NCI-H510A treated with DMSO at 0.1 percent for 48 hours (cell line): ENCODE measurements at places on chromosomes 12 and 14.

- no peak for DNase-seq
These were observed 196.5 kb upstream of the PZP start for GRCh38 chr12:9404469-9405260.

GRCh38 chr14:90513161-90514014, 116.6 kb downstream of the CALM1 start:
- DNase-seq = peak; percentile 97

DNA sequence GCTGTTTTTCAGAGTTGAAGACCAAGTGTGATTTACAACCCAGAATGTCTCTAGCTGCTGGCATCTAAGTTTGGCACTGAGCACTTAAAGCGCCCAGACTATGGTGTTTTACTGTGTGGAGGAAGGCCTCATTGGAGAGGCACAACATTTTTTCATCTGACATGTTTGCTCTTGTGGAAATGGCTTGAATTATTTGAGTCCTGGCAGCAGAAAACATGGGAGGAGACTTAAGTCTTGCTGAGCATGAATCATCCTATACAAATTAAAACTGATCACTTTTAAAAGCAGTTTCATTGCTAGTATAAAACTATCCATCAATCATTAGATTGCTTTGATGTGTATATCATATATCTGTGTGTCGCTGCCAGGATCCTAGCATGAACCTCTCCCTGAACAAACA, 85.9 kb upstream of the REP15 start:
- no peak for DNase-seq

GRCh38 chr12:103903993-103904392, 26.2 kb upstream of the HSP90B1 start:
- no peak for DNase-seq

DNA sequence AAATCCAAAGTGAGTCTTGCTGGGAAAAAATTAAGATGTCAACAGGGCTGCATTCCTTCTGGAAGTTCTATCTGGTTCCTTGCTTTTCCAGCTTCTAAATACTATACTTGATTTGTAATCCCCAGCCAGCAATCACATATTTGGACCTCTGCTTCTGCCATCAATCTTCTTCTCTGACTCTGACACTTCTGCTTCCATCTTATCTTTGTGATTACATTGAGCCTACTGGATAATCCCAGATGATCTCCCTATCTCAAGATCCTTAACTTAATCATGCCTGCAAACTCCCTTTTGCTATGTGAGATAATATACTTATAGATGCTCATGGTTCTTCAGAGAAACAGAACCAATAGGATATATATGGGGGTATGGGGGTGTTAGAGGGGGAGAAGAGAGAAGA, 49.9 kb upstream of the ZDHHC17 start:
- no peak for DNase-seq

- no peak for DNase-seq
These were observed 71.8 kb upstream of the BCAT1 start for GRCh38 chr12:25020621-25021243.

- no peak for DNase-seq
These were observed 416.2 kb upstream of the CCDC196 start for GRCh38 chr14:66069830-66070541.

DNA sequence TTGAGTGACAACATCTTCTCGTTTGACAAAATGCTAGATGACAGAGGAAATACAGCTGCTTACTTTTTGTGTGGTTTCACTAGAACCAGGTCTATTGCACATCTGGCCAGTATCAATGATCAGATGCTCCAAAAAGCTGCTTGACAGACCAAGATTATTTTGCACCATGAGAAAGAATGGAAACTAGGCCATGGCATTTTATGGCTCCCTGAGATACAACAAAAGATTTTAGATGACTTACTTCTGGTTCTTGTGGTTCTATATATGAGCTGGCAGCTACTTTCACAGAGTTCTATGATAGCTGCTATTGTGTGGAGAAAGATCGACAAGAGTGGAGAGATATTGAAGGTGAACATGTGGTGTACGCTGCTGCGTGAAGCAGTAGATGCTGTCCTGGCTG, 25.9 kb upstream of the PPFIBP1 start:
- DNase-seq = no peak

DNA sequence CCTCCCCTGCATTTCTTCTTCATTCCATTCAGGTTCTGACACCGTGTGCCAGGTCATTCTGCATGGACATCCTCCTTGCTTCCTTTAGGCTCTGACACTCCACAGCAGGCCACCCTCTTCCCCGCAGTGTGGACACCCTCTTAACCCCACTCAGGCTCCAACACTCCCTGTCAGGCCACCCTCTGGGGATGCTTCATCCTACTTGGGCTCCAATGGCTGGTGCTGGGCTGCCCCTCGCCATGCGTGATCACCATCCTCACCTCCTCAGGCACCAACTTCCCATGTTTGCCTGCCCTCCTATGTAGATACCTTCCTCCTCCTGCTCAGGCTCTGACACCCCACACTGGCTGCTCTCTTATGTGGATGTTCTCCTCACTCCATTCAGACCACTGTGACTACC, 6.6 kb upstream of the SNRPF start:
- no peak for DNase-seq

DNA sequence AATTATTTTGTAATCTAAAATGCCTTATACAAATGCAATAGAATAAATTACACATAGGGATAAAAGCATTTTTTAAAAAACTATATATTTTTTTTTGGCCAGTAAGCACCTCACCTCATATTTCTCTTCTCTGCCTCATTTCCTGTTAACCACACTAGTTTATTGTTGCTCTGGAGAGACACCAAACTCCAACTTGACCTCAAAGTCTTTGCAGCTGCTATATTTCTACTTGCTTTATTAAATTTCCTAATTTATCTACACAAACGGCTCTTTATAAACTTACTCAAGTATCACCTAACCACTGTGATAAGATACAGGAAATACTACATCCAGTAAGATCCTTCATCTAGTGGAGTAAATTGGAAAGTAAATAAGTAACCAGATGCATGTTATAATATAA, 622.3 kb downstream of the C12orf50 start:
- no peak for DNase-seq

GRCh38 chr12:92719674-92720073, 16.9 kb downstream of the PLEKHG7 start:
- DNase-seq = no peak

- no peak for DNase-seq
These were observed 78.3 kb upstream of the ANO4 start for GRCh38 chr12:100715976-100716944.

DNA sequence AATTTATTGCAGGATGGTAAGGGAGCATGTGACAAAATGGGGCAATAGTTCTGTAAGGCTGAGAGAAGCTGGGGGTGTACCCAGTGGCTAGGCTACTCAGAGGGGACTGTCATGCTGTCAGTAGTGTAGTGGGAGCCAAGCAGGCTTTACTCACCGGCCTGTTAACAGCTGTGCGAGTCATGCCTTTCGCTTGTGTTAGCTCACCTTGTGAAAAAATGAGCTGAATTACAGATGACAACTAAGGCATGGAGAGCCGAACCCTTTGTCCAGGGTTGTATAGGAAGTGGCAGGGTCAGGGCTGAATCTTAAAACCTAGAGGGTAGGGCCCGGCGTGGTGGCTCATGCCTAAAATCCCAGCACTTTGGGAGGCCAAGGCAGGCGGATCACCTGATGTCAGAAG, 37.9 kb downstream of the SH2B3 start:
- DNase-seq = no peak

GRCh38 chr12:46663318-46663717, 162.5 kb downstream of the SLC38A4 start:
- no peak for DNase-seq
